Progenitor cell of endocrine pancreas (in vitro differentiated cells): ENCODE measurements at places on chromosomes 1 and 21. TPM values are rescaled to one million over a fixed set of nuclear protein-coding genes. Genes with fewer than 3 reads are reported as not detected.
A peak's percentile ranks its signal among the peaks of the same experiment; 100 is the strongest.

Gene HMCN1
- total RNA-seq: 3.4 and 5.6 TPM in 2 replicates

DNA sequence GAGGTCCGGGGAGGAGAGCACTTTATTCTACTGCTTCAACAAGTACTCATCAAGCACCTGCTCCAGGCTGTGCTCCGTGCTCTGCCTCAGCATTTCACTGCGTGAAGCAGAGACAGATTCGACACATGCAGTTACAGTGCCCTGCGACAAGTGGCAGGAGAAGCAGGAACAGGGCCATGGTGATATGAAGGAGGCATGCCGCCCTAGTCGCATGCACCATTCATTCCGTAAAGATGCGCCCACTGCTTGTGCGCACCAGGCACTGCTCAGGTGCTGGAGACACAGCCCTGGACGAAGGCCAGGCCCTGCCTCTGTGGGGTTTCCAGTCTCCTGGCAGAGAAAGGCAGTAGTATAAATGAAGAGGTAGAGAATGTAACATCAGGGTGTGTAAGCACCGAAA lies 206.6 kb downstream of the HIVEP3 start:
- DNase-seq: no peak

GRCh38 chr1:44808063-44808937 lies at the start of gene BTBD19:
Gene BTBD19, plus strand, starts transcription at chr1:44808523. Its CDS starts 298 bp downstream, at chr1:44808821.
- peak; percentile 49 for DNase-seq

GRCh38 chr1:78007677-78008341 lies 3.1 kb downstream of the DNAJB4 start:
- DNase-seq: no peak

DNA sequence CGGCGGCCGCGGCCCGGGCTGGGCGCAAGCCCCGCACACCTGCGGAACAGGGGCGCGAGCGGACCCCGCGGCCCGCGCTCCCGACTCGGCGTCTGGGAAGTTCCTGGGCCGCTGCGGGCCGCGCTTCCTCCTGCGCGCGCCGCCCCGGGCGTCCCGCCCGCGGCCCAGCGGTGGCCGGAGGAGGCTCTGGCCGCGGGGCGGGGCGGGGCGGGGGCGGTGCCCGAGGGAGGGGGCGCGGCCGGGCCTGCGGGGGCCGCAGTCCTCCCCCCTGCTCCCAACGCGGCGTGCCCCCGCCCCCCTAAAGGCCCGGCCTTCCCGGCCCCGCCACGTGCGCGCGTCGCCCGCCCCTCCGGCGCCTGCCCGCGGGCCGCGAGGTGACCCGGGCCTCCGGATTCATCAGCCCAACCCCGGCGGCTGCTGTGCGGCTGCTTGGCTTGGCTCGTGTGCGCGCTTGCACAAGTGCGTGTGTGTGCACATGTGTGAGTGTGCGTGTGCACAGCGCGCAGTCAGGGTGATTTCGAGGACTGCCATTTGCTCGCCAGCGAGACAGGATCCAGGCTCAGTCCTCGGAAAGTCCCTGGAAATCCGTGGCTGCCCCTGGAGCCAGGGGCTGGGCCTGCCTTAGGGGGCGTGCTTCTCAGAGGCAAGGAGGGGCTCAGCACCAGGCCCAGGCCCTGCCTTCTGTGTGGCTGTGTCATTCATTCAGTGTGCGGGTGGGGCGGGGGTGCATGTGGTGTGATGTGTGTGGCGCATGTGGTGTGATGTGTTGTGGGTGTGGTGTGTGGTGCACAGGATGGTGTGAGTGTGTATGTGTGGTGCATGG lies at the start of gene C2CD2:
Gene C2CD2, minus strand, starts transcription at position 188 of the 823 bp plus-strand sequence. CDS start 370 bp downstream, outside the sequence.
- peak; percentile 34 for DNase-seq

DNA sequence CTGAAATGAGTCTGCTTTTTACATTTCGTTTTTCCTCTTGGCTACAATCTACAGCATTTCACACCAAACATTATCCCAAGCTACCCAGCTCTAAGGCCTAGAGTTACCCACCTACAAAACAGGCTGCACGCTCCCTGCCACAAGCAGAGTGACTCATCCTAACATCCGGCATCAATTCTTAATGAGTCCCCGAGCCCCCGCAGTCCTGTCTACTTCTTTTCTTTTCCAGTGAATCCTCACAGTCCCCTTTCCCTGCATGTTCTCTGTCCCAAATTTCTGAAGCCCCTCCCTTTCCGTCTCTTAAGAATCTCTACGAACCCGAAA lies 650 bp downstream of the PCNX2 start:
- DNase-seq: no peak

GRCh38 chr1:232600424-232601258 lies 29.3 kb downstream of the SIPA1L2 start:
- DNase-seq: no peak

DNA sequence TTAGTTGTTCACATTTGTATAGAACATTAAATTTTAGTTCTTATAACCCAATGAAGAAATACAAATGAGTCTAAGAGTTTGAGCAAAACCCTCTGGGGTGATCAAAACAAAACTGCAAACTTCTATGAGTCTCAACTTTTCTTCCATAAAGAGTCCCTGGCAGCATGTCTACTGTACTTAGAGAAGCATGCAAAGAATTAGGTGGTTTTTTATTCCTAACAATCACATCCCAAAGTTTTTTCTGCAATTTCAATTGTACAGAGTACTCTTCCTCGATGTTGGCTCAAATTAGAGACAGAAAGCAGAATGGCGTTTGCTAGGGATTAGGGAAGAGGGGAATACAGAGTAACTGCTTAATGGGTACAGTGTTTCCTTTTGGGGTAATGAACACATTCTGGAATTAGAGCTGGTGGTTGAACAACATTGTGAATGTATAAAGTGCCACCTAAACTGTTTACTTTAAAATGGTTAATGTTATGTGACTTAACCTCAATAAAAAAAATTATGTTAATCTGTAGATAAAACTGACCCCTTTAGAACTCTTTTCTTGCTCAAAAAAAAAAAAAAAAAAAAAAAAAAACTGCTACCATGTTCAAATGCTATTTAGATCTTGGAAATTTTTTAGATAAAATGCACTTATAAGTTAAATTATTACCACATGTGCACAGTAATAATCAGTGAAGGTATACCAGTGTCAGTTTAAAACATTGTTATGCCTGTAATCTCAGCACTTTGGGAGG lies 4.8 kb downstream of the RC3H1 start:
- no peak for DNase-seq

GRCh38 chr1:51551848-51552296 lies 32.8 kb upstream of the EPS15 start:
- DNase-seq: no peak

GRCh38 chr1:46394872-46395465 lies 852 bp downstream of the FAAH start:
- DNase-seq: no peak

- DNase-seq: no peak
Observed at GRCh38 chr1:245054105-245054504, 100.7 kb upstream of the KIF26B start.

DNA sequence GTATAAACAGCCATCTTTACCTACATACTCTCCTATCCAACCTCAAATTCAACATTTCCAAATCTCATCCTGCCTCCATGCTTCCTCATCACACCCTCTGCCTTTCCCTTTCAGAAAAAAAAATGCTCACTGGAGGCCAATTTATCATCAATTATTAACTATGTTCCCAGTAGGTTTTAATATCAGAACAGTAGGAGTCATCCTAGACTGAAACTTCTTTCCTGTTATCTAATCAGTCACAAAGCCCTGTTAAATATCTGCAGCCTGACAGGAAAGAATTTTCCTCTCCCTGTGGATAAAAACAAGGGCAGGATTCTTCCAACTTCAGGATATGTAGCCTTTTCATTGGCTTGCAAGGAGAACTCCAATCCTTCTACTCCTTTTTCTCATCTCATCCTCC lies 28.4 kb downstream of the EGLN1 start:
- no peak for DNase-seq

DNA sequence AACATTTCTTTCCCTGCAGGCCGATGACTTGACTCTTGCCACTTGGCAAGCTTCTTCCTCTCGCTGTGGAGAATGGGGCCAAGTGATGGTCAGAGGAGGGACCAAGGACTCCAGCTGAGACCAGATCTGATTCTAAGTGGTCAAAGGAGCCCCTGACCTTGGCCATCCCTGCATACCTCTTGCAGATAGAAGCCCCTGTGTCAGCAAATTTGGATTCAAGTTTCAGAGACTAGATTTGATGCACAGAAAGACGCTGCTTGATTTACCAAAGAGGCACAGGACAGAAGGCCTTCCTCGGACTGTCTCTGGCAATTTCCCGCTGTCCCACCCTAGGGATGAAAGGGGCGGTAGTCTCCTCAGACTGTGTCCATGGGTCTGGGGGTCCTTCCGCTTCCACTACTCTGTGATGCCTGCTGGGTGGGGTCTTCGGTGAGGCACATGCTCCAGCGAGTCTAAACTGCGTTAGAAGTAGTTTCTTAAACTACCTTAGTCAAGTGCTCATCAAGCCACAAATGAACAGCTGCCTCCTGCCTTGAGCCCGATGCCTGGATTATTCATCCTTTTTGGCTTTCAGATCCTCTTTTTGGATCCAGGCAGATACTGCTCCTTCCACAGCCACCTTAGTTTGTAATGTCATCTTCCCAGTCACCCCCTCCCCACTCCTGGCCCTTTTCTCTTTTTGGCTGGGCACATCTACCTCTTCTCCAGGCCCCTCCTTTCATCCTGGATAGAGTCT lies 31.8 kb upstream of the RBM15 start:
- no peak for DNase-seq

DNA sequence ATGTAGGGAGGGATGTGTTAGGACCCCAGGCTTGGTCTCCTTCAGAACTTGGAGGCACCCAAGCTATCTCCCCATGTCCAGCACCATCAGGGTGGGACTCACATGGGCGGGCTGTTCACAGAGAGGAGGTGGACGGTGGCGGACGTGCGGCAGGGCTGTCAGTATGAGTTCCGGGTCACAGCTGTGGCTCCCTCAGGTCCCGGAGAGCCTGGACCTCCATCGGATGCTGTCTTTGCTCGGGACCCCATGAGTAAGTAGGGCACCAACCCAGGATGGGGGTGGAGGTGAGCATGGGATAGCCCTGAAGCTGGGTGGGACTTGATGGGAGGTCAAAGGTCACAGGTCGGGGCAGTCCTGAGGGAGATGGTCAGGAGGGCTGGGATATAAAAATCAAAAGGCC lies 27.8 kb downstream of the IGFN1 start:
- no peak for DNase-seq
